ENCODE measurements at places on chromosomes 4 and X. TPM values are rescaled to one million over a fixed set of nuclear protein-coding genes. Genes with fewer than 3 reads are reported as not detected.

SMIM20 gene
- total RNA-seq, result 14.3 TPM

GRCh38 chr4:27132497-27132896, 271.9 kb downstream of the STIM2 start:
- H3K4me3 ChIP-seq, result no peak overlapping the region
- no peaks in the 10 kb centered on the region for H3K27me3 ChIP-seq
- DNase-seq, result no peak
- no peaks in the 10 kb centered on the region for H3K36me3 ChIP-seq
- no peak overlapping the region for H3K27ac ChIP-seq

GPRIN3 gene
- total RNA-seq, result 1.5 TPM

DNA sequence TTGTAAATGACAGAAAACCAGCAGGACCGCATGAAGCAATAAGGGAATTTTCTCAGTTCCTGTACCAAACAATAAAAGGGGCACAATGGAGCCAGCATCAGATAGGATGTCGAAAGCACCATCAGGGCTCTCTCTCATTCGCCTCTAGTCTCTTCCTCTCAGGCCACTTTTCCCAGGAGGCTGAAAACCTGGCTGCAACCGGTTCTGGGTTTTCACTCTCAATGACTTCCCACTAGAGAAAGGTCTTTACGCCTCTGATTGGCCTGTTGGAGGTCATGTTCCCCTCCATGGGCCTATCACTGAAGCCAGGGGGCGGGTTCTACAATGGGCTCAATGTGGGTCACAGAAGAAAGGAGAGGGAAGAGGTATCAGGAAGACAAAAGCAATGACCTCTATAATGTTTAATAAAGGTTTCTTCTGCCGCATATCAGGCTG, 29.3 kb downstream of the ZNF827 start:
- no peak overlapping the region for H3K4me3 ChIP-seq
- no peak overlapping the region for H3K27ac ChIP-seq
- no peaks in the 10 kb centered on the region for H3K4me1 ChIP-seq
- H3K27me3 ChIP-seq, result no peaks in the 10 kb centered on the region
- H3K36me3 ChIP-seq, result no peaks in the 10 kb centered on the region
- no peak for DNase-seq

HTN1 gene
- not detected for total RNA-seq

Data from B cell (primary cell).